ENCODE measurements at places on chromosomes 5 and 9.

GRCh38 chr5:181035991-181036815, 3.9 kb upstream of the BTNL9 start:
- no peak for DNase-seq

DNA sequence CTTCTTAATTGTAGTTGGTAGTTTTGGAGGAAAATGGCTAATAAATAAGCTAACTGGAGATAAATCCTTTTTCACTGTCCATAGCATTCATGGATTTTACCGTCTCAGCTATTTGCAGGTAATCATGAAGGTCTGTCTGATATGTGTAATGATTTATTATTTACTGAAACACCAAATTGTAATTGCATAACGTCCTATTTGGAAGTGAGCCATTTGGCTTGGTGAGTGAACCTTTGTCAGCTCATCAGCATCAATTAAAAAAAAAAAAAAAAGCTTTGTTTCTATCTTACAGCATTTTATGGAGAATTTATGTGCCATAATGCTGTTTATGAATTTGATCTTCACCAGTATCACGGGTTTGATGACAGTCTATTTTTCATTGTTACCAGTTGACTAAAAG, 20.2 kb downstream of the RECK start:
- DNase-seq = no peak

DNA sequence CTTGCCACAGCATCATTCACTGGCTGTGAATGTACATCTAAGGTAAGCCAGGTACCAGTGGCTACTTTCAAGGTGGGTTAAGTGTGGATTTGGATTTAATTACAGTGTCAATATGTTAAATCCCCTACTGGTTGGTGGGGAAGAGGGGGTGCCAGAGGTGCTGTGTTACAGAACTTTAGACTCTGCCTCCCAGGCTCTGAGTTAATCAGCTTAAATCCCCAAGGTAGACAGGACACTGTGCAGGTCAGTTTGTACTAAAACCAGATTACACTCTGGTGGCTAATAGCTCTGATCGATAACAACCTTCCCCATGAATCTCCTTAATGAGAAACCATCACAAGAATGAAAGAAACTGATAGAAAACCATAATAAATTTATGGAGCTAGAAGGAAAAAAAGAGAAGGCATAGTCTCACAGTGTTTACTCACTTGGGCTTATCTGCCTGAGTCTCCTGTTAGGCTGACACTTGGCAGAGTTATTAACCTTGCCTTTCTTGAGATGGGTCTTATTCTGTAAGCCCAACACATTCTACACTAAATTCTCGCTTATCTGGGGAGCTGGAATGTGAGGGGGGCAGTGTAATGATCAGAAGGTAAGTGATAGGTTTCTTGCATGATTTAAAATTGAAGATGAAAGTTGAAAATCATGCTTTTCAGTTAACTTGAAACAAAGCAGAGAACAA, 106.8 kb downstream of the LMNB1 start:
- DNase-seq = no peak

DNA sequence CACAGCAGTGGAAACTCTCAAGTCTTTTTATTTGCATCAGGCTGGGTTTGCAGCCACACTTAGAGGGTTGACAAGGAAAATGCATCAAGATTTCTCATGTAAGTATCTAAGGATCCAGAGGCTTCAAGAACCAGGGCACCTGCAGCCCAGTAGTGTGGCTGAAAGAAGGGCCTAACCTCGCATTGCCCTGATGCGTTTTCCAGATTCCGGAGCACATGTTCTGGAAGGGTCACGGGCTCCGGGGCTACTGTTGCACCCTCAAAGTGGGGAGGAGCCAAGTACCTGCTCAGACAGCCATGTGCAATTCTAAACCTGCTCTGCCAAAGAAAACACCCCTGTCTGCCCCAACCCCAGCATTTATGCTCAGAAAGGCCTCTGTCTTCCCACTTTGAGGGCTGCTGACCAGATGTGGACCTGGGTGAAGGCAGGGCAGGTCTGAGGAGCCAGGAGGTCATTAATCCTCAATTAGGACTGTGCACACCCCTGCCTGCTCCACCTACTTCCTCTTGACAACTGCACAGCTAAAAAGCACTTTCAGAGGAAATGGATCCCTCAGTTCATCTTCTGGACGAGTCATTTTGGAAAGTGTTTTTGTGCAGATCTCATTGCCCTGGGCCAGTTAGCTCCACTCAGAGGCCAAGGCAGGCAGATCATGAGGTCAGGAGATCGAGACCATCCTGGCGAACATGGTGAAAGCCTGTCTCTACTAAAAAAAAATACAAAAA, 110.7 kb downstream of the SAXO1 start:
- DNase-seq = no peak

- no peak for DNase-seq
Observed at GRCh38 chr9:109401990-109402318, 81.1 kb upstream of the EPB41L4B start.

DNA sequence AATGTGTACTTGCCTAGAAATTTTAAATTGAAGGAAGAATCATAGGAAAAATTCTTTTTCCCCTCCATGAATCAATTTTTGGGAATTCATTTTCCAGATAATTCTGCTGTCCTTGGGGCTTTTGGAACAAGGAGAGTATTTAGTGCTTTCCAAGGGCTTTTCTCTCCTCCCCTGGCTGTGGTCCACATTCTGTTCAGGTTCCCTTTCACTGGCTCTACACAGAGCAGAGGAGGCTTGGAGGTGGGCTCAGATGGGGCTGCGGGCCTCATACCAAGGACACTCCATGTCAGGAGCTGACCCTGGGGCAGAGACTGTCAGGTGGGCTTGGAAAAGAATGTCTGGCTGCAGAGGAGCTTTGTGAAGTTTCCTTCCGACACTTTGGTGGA, 128.1 kb downstream of the GADD45G start:
- DNase-seq = no peak

- no peak for DNase-seq
Observed at GRCh38 chr5:65163698-65164097, 318.0 kb downstream of the ADAMTS6 start.

DNA sequence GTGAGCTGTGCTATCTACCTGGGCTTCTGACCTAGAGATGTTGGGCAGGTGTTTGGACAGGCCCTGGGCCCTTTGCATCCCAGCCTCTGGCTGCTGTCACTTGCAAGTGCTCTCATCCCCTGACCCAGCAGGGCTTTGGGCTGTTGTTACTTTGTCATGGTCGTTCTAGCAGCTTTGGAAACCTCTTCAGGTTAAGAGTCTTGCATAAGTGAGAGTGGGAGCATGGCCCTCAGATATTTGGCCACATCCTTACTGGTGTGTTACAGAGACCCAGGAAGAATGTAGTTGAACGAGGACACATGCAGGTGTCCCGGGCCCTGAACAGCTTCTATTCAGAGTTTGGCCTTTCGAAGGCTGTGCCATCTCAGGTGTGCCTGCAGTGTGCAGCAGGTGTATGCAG, 4.5 kb downstream of the TENT4A start:
- DNase-seq = no peak

DNA sequence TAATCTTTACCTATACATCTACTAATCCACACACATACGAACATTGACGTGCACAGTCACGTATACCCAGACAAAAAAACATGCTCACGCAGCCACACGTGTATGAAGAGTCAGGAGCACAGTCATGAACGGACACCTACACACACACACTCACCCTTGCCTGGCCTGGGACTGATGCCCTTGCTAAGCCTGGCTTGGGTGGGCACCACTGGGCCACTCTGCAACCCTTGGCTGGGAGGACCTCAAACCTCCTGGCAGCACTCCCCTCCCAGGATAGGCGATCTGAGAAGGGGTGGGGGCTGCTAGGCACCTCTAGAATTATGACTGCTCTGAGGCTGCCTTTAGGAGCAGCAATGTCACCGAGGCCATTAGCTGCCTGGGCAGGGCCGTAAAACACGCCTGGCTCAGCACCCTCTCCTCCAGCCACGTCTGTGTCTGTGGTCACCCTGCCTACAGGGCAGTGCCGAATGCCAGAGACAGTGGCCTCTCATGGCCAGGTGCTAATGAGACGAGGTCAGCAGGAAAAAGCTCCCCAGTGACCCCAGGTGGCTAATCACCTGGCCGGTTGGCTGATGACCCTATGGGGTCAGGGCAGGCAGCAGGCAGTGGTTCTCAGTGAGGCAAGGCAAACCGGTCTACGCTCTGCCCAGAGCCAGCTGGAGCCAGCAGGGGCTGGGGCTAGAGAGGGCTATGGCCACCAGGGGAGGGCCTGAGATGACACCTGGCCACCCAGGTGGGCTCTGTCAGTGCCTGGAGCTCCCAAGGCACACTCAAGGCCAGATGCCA, 33.7 kb upstream of the MVB12B start:
- no peak for DNase-seq

DNA sequence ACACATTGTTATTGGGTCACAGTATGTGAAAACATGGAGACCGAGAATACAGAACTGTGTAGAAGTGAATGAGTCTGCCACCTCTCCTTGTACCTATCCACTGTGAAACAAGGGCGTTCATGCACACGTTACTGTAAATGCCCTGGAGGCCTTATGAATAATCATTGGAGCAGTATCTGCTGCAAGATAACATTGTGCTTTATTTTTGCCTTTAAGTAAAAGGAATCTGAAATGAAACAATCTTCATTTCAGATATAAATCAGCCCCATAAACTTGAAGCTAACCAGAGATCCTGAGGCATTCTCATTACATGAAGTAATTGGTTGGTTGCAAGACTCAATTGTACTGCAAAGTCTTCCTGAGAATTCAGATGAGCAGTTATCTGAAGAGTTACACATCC, 419.6 kb downstream of the KDM4C start:
- DNase-seq = no peak

DNA sequence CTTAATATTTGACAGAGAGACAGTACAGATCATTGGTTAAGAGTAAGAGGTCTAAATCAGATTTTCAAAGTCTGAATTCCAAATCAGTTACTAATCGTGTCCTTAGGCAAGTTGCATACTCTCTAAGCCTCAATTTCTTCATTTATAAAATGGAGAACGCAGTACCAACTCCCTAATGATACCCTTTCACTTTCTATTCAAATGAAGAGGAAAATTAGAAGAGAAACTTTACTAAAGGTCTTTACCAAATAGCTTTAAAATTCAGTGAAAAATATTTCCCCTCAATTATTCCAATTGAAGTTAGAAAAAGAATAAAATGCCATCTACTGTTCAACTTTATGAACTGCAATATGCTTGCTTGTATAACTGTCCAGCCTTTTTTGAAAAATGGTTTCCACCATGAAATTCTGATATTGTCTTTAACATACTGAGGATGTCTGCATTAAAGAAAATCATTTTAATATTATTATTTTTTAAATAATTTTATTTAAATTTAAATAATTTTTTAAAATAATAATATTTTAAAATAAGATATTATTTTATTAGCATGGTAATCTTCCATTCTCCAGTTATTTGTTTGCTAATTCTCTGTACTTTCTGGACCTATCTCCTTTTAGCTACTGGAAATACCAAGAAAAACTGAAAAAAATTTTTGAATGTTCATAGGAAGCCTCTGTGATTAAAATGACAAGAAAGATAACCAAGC, 36.0 kb downstream of the POC5 start:
- DNase-seq = no peak

- DNase-seq = no peak
Observed at GRCh38 chr9:19771446-19771845, 17.4 kb downstream of the SLC24A2 start.

DNA sequence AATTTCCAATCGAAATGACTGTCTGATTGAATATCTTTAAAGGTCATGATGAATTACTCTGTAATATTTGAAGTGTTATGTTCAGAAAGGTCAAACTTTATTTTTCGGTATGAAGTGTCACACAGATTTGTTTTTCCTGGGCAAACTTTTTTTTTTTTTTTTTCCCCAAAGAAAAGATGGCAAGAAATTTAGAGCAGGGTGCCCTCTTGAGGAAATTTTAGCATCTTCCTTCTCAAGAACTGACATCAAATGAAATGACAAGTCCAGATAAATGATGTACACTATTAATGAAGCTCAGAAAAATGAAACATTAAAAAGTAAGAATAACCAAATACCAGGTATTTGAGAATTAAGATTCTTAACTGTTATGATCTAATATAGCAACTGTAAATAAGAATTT, 123.6 kb downstream of the INVS start:
- DNase-seq = no peak

DNA sequence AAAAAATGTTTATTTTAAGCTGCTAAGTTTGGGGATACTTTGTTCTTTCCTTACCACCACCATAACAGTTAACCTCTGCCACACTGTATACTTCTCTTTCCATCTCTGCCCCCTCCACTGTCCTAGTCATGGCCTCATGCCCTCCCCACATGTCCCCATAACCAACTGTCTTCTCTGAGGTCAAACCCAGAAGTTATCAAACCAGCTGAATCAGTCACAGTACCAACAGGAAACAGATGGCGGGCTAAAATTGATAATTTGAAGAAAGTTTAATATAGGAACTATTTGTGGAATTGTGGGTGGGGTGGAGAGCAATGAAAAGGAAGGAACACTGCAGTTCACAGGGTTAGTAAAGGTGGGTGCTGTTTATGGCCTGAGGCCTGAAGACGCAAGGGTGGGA, 5.7 kb upstream of the DCTN4 start:
- no peak for DNase-seq

DNA sequence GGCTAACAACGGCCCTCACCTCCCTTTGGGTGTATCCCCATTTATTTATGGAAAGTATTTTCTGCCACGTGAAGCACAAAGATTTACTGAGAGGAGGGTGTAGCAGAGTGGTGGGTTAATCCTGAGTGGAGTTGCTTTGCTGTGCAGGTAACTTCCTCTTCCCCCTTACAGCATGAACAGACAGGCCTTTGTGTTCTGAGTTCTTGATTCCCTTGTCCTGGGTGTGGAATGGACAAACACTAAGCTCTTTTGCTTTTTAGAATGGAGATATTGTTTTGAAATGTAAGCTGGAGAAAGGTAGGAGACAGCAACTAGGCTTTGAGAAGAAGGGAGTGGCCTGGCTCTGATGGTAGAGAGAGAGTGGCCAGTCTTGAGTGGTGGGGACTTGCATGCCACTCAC, 17.1 kb upstream of the GLRX start:
- no peak for DNase-seq

DNA sequence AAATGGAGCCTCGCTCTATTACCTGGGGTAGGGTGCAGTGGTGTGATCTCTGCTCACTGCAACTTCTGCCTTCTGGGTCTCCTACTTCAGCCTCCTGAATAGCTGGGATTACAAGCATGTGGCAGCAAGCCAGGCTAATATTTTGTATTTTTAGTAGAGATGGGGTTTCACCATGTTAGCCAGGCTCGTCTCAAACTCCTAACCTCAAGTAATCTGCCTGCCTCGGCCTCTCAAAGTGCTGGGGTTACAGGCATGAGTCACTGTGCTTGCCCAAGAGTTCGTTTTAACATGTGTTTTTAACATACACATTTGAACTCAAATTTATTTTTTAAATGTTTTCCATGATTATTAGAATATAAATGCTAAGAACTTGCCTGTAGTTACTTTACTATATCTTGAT, 34.2 kb downstream of the MARCHF6 start:
- no peak for DNase-seq

GRCh38 chr5:68149189-68149588, 66.4 kb upstream of the PIK3R1 start:
- DNase-seq = no peak
